Suppressor macrophage treated with lipopolysaccharide for 1 hour (primary cell): ENCODE measurements at places on chromosomes 3 and 15.

- DNase-seq: no peak
Observed at GRCh38 chr15:84400820-84401219, 165.2 kb downstream of the GOLGA6L4 start.

DNA sequence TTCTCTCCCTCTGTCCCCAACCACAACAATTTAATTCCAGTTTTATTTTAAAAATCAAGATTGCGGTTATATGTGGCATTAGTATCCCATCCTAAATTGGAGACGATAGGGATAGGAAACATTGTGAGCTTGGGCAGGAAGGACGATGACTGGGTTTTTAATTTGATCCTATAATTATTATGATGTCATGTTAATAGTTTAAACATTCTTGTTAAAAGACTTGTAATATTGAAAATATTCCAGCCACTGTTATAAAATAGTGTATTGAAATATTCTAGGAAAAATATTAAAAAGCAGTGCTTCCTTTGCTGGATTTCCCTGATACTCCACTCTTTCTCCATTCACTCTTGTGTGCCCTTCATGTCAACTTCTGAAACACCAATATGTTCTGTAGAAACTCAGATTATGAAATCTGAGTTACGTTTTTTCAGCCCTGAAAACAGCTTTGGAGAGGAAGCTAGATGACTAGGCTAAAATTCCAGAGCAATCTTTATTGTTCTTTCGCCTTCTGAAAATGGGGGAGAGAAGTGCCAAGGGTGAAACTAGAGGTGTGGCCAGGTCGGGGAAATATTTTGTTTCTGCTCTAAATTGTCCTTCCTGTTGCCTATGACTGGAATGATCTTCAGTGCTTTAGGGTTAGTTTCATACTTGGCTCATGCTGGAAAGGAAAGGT, 46.1 kb upstream of the MAP3K13 start:
- DNase-seq: peak; percentile 97

- no peak for DNase-seq
Observed at GRCh38 chr3:147360646-147361453, 45.5 kb downstream of the ZIC4 start.

DNA sequence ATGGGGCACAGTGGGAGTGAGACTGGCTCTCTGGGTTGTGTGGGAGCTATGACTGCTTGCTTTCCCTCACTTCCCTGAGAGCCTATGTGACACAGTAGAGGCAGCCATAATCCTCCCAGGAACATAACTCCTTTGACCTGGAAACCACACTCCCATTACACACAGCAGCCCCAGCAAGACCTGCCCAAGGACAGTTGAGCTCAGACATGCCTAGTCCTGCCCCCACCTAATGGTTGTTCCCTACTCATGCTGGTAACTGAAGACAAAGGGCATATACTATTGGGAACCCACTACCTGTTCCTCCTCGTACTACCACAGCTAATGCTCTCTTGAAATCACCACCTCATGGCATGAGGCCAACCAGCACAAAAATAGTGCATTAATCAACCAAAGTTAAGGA, 550.4 kb upstream of the ARPP21 start:
- DNase-seq: no peak

DNA sequence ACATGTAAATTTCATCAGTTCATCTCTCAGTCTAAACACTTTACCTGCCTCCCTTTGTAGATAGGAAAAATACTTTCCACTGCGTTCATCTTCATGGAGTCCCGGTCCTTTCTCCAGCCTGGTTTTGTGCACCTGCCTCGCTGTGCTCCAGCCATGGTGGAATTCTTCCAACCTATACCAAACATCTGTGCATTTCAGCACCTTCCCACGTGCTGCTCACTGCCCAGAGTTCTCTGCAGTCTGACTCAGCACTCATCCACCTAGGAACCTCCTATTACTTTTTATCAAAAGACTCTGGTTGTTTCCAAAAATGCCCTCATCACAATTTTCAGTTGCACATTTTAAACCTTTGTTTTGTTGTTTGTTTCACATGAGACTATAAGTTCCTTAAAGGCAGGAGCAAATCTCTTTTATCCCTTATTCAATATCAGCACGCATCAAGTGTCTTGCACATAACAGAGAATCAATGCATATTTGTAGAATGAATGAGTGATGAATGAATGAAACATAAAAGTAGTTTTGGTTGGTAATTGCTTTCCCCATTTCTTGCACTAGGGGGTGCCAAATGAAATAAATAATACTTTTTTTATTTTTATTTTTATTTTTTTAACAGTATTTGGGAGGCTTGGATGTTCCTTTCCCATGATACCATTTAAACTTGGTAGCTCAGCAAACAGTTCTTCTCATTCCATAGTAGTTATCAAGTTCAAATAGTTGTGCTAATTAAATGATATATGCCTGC, 30.2 kb upstream of the ADAMTS9 start:
- DNase-seq: no peak

DNA sequence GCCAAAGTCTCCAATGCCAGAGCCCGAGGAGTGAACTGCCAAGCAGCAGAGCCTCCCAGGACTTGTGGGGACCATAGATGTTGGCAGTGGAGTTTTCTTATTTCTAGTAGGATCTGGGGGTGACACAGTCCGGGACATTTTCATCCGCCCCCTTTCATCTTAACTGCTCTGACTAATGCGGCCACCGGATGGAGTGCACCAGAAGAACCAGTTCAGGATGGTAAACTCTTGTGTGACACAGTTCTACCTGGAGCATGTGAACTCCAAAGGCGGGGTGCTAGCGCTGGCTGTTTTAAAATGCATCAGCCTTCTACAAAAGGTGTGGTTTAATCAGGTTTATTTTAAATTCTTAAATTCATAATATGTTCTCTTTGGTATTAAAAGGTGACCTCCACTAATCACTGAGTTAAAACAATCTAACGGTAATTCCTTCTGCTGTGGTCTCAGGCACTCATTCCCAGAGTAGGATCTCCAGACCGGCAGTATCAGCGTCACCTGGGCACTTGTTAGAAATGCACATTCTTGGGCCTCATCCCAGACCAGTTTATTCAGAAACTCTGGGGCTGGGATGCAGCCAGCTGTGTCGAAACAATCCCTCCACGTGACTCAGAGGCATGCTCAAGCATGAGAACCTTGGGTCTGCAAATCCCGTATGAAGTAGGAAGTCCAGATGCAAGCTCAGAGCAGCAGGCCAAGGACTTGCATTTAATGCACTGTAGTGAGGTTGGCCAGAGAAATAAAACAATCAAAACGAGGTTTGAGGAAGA, 105.5 kb downstream of the GABRB3 start:
- no peak for DNase-seq

GRCh38 chr15:79682285-79682684, 214.5 kb downstream of the MTHFS start:
- no peak for DNase-seq

DNA sequence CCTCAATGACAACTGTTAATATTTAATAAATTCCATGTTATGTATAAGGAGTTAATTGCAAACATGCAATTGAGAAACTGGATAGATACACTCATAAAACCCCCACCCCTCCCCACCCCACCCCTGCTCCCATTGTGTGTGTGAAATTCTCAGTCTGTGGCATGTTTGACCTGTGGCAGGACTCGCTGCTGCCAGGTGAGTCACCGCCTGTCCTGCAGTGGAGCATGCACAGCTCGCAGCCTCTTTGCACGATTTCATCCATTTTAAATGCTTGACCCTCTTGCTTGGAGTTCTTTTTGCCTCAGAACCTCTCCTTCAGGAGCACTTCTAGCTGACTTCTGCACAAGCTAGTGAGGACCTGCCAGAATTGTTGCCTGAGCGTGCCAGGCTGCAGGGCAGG, 5.3 kb upstream of the APEH start:
- no peak for DNase-seq

DNA sequence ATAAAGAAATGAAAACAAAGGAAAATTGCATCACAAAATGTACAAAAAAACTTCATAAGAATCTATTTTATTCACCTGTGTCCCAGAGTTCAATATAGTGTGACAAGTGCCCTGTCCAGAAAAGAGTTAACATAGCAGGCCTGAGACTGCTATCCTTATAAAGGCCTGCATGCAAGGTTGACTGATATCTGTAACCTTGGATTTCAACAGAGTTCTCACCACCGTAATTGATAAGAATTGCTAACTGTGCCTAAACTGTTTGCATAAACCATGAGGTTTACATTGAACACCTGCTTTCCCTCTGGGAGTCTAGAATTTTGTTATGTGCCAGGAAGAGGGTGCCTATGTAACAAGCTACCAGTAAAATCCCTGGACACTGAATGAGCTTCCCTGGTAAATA, 461.7 kb upstream of the DPH6 start:
- no peak for DNase-seq

GRCh38 chr3:53753518-53754183, 92.6 kb downstream of the CHDH start:
- no peak for DNase-seq

- DNase-seq: no peak
Observed at GRCh38 chr15:35595656-35596055, 49.7 kb upstream of the DPH6 start.

GRCh38 chr3:61118830-61119229, 132.4 kb downstream of the FHIT start:
- no peak for DNase-seq

- no peak for DNase-seq
Observed at GRCh38 chr3:52039426-52039825, 16.9 kb downstream of the DUSP7 start.

- no peak for DNase-seq
Observed at GRCh38 chr3:109687626-109688025, 350.3 kb upstream of the DPPA4 start.
